Fibroblast of upper back skin (primary cell): ENCODE measurements at places on chromosomes 5 and 9.
A peak's percentile ranks its signal among the peaks of the same experiment; 100 is the strongest.

- DNase-seq: no peak
These were observed 63.8 kb upstream of the ATG10 start for GRCh38 chr5:81908044-81908443.

- DNase-seq: peak; percentile 46
These were observed 13.6 kb upstream of the SHB start for GRCh38 chr9:38082446-38083287.

GRCh38 chr9:78568774-78569173 is 271.8 kb downstream of the PSAT1 start:
- no peak for DNase-seq

- peak; percentile 93 for DNase-seq
These were observed 67.5 kb downstream of the SEMA6A start for GRCh38 chr5:116507051-116507537.

GRCh38 chr5:160359242-160359641 is 11.2 kb downstream of the C1QTNF2 start:
- DNase-seq: no peak

GRCh38 chr9:89850631-89851325 is 246.0 kb downstream of the GADD45G start:
- peak; percentile 59 for DNase-seq

- DNase-seq: peak; percentile 79
These were observed 316.5 kb downstream of the DIRAS2 start for GRCh38 chr9:90325913-90326653.

DNA sequence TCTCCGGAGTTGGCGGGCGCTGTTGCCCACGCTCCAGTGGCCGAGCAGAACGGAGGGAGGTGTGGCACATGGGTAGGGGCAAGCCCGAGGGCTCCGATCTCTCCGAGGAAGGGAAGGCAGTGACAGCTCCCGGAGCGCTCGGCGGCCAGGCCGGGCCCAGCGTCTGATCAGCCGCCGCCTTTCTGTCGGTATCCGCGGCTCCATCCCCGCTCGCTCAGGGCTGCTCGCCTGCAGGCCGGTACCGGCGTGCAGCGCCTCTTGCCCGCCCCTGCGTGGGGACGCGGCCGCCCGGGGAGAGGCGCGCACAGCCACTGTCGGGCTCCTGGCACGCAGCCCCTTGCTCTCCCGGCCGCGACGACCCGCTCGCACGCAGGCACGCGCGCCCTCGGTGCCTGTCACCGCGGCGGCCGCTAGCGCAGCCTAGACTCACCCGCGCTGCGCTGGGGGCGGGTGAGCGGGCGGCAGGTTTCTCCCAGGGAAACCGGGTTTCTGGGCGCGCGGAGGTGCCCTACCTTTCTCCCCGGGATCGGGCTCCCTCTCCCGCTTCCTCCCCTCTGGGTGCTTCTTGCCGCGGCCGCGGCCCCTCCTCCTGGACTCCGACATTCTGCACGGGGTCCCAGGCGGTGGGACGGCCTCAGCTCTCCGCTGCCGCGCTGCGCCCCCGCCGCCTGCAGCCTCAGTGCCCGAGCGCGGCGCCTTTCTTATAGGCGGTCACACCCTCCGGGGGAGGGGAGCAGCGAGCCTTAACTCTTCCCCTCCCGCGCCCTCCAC is 108.4 kb downstream of the PSD2 start:
- no peak for DNase-seq

GRCh38 chr5:58999804-59000203 is 416.9 kb downstream of the RAB3C start:
- no peak for DNase-seq

GRCh38 chr5:161411156-161411555 is 135.4 kb downstream of the GABRB2 start:
- no peak for DNase-seq

DNA sequence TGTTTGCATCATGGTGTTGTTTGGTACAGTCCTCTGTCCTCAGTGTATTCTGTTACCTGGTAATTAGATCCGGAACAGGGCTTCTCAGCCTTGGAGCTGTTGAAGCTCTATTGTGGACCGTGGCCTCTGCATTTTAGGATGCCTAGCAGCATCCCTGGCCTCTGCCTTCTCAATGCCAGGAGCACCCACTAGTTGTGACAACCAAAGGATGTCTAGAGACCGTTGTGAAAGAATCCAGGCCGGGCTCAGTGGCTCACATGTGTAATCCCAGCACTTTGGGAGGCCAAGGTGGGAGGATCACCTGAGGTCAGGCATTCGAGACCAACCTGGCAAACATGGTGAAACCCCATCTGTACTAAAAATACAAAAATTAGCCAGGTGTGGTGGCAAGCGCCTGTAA is 159.6 kb downstream of the CACNA1B start:
- no peak for DNase-seq

- peak; percentile 81 for DNase-seq
These were observed 17.7 kb downstream of the SLC28A3 start for GRCh38 chr9:84322828-84323227.

DNA sequence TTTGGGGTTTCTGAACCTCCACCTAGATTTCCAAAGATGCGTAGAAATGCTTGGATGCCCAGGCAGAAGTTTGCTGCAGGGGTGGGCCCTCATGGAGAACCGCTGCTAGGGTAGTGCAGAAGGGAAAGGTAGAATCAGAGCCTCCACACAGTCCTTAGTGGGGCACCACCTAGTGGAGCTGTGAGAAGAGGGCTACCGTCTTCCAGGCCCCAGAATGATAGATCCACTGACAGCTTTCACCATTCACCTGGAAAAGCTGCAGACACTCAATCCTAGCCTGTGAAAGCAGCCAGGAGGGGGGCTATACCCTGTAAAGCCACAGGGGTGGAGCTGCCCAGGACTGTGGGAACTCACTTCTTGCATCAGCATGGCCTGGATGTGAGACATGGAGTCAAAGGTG is 13.3 kb upstream of the HSDL2 start:
- DNase-seq: no peak

DNA sequence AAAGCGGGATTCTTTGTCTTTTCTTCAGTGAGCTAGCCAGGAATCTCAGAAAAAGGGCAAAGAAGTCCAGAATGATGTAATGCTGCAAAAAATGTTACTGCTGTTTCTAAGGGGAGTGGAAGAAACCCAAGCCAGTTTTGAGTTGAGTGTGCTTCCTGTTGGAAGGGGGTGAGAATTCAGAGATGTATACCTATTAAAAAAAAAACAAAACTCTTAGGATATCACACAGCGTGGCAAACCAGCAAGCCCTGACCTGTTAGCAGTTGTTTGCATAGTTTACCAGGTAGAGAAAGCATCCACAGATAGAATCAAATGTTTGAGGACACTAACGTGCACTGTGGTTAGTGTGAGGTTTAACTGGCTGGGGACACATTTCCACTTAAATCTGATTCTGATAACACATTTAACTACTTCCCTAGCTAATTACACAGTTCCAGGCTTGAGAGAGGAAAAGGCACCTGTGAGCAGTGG is 11.4 kb downstream of the BASP1 start:
- peak; percentile 74 for DNase-seq

GRCh38 chr5:169886033-169886432 is 94.3 kb downstream of the INSYN2B start:
- no peak for DNase-seq

DNA sequence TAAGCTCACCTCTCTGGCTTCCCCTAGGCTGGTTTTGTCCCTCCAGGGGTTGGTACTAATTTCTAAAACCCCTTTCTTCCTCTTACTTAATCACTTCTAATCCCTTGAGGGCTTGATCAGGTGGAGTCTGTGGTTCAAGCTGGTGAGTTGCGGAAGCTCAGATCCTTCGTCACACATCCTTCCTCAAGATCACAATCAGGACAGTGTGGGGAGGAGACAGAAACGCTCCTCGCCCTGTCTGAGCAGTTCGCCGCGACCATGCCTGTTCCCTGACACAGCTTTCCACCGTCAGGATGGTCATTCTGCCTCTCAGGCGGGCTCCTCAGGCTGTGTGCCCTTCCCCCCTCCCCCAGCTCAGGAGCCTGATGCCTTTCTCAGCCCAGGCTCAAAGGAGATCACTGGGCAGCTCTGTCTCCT is 24.3 kb downstream of the CPLX2 start:
- no peak for DNase-seq

- no peak for DNase-seq
These were observed 621.7 kb downstream of the DNAH5 start for GRCh38 chr5:13322769-13323168.

DNA sequence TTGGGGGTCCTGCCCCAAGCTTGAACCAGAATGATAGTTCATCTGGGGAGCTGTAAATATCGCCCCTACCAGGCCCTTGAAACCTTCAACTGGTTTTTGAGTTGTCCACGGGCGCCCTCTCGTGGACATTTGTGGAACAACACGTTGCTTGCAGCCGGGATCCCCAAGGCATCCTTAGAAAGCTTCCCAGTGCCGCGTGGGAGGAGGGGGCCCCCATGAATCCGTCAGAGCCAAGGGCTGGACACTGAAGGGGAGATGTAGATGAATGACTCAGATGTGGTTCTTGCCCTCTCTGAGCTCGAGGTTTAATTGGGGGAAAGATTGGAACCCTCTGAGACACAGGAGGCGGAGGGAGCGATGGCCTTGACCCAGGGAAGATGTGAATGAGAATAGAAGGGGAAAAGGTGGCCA is 31.8 kb upstream of the ORM1 start:
- DNase-seq: peak; percentile 72

GRCh38 chr5:180115326-180116076 is 43.9 kb upstream of the RNF130 start:
- DNase-seq: no peak

DNA sequence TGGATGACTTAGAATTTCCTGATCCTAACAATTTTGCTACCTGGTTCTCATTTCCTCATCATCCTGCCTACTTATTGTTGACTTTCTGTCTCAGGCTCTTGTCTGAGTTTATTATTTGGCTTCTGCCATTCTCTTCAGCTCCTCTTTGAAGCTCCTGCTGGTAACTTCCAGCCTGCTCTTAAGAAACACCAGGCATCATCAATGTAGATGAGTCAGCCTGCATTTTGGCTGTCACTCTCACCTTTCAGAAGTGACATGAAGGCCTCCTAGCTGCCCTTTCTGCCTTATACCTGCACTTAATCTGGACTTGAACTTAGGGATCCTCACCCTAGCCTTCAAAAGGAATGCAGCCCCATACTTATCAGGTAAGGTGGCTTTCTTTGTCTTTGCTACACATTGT is 551.8 kb upstream of the ZNF608 start:
- no peak for DNase-seq

GRCh38 chr5:1268666-1269065 is 26.2 kb downstream of the TERT start:
- DNase-seq: no peak

DNA sequence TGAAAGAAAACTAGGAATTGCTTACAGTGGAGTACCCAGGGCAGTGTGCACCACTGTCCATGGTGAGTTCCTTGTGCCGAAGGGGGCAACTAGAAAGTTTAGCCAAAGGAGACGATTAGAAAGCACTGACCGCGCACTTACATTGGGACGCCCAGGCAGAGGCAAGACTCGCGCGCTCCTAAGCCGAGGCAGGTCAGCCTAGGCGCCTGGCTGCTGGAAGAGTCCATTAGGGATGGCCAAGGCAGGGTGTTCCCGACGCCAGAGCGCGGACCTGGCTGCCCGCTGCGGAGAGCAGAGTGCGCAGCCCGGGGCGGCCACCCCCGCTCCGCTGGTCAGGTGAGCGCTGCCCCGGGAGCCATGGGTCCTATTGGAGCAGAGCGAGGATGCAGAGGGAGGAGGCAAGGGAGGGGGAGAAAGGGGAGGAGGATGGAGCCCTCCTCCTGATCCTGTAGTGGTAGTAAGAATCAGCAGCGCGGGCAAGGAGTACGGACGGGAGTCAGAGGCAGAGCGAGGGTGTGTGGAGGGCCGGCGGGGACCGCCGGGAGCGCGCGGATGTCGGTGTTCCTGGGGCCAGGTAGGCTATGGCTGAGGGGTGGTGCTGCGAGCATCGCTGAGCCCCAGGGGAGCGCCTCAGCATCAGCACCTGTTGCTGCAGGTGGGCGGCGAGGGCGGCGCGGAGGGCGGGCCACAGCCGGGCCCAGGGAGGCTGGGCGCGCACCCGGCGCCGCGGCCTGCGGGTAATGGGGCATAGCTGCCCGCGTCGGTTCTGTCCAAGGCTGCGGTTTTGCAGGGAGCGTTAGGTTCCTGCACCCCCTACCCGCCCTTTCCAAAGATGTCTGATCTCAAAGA is at the start of gene ADGRV1:
ADGRV1 (plus strand) TSS at position 454 of the 849 bp plus-strand sequence; CDS start at position 553, 99 bp downstream.
- DNase-seq: peak; percentile 64

DNA sequence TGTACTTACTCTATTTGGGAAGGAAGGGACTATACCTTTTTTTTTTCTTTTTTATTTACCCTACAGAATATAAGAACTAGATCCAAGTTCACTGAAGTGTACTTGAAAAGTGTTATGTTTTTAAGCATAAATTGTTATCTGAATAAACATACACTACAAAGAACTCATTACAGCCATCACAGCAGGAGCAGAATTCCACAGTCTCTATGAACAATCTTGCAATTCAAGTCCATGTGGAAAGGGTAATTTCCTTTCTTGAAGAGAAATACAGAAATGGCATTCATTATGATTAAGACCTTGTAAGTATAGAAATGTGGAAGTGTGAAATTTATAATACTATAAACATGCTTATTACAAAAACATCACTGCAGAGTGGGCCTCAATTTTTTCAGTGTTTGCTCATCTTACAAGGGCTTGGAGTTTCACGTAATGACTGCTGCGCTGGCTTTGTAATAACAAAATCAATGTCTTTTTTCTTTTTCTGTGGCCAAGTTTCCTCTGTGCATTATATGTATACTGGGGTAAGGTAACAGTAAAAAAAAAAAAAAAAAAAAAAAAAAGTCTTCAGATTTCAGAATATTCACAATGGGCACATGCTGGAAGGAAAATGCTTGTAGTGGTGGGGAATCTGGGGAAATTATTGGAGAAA is 77.0 kb upstream of the GNA14 start:
- no peak for DNase-seq

GRCh38 chr9:126611592-126612325 is 2.0 kb upstream of the LMX1B start:
- DNase-seq: peak; percentile 49

GRCh38 chr5:73443829-73444498 is 4.6 kb downstream of the FOXD1 start:
- DNase-seq: no peak

- DNase-seq: no peak
These were observed 115.0 kb upstream of the ELAVL2 start for GRCh38 chr9:23941051-23941450.

GRCh38 chr9:89721176-89721700 is 116.4 kb downstream of the GADD45G start:
- no peak for DNase-seq

DNA sequence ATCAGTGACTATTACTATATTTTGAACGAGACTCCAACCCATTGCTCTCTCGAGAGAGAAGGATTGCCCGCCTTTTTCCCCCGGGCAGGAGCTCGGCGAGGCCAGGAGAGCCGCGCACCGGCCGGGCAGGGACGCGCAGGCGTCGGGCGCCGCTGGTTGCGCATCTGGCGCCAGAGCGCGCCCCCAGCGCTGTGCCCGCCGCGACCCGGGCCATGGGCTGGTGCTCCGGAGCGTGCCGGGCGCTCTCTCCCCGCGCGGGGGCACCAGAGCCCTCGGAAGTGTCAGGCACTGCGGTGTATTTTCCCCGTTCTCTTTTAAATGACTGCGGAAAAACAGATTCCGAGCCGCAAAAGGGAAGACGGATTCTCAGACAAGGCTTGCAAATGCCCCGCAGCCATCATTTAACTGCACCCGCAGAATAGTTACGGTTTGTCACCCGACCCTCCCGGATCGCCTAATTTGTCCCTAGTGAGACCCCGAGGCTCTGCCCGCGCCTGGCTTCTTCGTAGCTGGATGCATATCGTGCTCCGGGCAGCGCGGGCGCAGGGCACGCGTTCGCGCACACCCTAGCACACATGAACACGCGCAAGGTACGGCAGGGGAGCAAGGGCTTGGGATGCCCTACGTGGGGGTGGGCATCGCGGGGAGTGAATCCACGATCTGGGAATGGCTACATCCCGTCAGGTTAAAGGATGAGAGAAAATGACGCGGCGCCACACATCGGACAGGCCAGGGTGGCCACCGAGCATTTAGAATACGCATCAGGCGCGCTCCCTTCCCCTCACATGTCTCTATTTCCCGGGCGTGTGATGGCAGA is 1.1 kb upstream of the NTRK2 start:
- DNase-seq: peak; percentile 54
